ENCODE measurements at places on chromosomes 1 and 21.

DNA sequence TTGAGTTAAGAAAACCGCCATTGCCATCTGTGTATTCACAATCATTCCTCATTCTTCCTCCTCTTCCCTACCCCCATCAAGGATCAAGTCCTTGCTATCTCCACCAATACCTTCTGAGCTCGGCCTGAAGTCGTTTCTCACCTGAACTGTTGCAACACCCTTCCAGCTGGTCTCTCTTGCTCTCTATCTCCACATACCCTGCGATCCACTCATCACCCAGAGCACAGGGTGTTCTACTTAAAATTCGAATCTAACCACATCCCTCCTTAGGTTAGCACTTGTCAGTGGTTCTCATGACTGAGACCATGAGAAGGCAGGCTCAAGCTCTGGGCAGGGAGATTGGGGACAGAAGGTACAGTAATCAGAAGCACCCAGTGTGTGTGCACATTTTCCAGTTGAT, 4.6 kb downstream of the IVL start:
- no peak overlapping the region for H3K27ac ChIP-seq
- H3K4me3 ChIP-seq = no peak overlapping the region
- no peaks in the 10 kb centered on the region for H3K4me1 ChIP-seq
- no peaks in the 10 kb centered on the region for H3K27me3 ChIP-seq
- no peak for DNase-seq

GRCh38 chr1:152511596-152511995, 993 bp downstream of the LCE5A start:
- H3K4me3 ChIP-seq = no peak overlapping the region
- no peaks in the 10 kb centered on the region for H3K27me3 ChIP-seq
- DNase-seq = no peak

GRCh38 chr1:202122639-202123335, at the start of gene GPR37L1:
GPR37L1 (plus strand) TSS chr1:202122917; CDS start chr1:202122964, 47 bp downstream.
- peak; percentile 47 for DNase-seq
- H3K4me3 ChIP-seq = no peak within 1 kb of the TSS
- H3K4me1 ChIP-seq = 0 out of 2 replicates have a peak, but pooled peaks cover 2% of the 10 kb centered on the region
- no peaks in the 10 kb centered on the region for H3K27me3 ChIP-seq
- no peak within 1 kb of the TSS for H3K27ac ChIP-seq

GRCh38 chr1:114105421-114105979, 48.2 kb downstream of the SYT6 start:
- no peaks in the 10 kb centered on the region for H3K27me3 ChIP-seq
- DNase-seq = no peak
- H3K36me3 ChIP-seq = peaks cover 8% of the 10 kb centered on the region
- no peak overlapping the region for H3K27ac ChIP-seq
- H3K4me1 ChIP-seq = peaks cover 7% of the 10 kb centered on the region

GRCh38 chr1:219682788-219683187, 69.9 kb upstream of the ZC3H11B start:
- DNase-seq = no peak
- no peaks in the 10 kb centered on the region for H3K4me1 ChIP-seq
- H3K27me3 ChIP-seq = no peaks in the 10 kb centered on the region
- H3K27ac ChIP-seq = no peak overlapping the region
- H3K4me3 ChIP-seq = no peak overlapping the region
- H3K36me3 ChIP-seq = no peaks in the 10 kb centered on the region

GRCh38 chr1:87450136-87450535, 121.5 kb downstream of the LMO4 start:
- DNase-seq = no peak
- H3K36me3 ChIP-seq = no peaks in the 10 kb centered on the region
- no peak overlapping the region for H3K4me3 ChIP-seq
- no peak overlapping the region for H3K27ac ChIP-seq
- H3K4me1 ChIP-seq = no peaks in the 10 kb centered on the region

DNA sequence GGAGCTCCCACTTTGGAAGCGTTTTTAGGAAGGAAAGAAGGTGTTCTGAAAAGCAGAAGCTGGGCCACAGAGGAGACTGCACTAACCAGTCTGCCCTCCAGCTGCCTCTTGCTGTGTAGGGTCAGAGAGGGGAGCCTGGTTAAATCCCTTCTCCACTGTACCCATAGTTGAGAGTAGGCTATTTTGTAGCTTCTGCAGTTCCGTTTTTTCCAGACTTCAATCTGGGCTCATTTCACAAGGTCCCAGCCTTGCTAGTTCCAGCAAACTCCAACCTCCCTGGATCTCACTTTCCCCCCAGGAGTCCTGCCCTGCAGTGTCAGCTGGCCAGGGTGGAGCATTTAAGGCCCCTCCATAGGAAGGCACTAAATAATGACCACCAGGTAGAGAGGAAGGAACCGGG, 11.0 kb downstream of the TNN start:
- H3K27me3 ChIP-seq = no peaks in the 10 kb centered on the region
- no peaks in the 10 kb centered on the region for H3K36me3 ChIP-seq
- H3K4me1 ChIP-seq = peaks cover 2% of the 10 kb centered on the region

- H3K27ac ChIP-seq = no peak overlapping the region
- no peaks in the 10 kb centered on the region for H3K27me3 ChIP-seq
- DNase-seq = no peak
- no peak overlapping the region for H3K4me3 ChIP-seq
- peaks cover 3% of the 10 kb centered on the region for H3K4me1 ChIP-seq
- H3K36me3 ChIP-seq = no peaks in the 10 kb centered on the region
Measured at GRCh38 chr1:12185918-12186678, 19.3 kb downstream of the TNFRSF1B start.

GRCh38 chr1:22018583-22019559, 17.4 kb downstream of the CELA3A start:
- no peaks in the 10 kb centered on the region for H3K4me1 ChIP-seq
- H3K27ac ChIP-seq = no peak overlapping the region
- no peak overlapping the region for H3K4me3 ChIP-seq
- no peaks in the 10 kb centered on the region for H3K36me3 ChIP-seq

- H3K27ac ChIP-seq = no peak overlapping the region
- DNase-seq = no peak
- no peak overlapping the region for H3K4me3 ChIP-seq
- H3K27me3 ChIP-seq = no peaks in the 10 kb centered on the region
- no peaks in the 10 kb centered on the region for H3K36me3 ChIP-seq
Measured at GRCh38 chr1:93779540-93780165, 98.0 kb upstream of the BCAR3 start.

DNA sequence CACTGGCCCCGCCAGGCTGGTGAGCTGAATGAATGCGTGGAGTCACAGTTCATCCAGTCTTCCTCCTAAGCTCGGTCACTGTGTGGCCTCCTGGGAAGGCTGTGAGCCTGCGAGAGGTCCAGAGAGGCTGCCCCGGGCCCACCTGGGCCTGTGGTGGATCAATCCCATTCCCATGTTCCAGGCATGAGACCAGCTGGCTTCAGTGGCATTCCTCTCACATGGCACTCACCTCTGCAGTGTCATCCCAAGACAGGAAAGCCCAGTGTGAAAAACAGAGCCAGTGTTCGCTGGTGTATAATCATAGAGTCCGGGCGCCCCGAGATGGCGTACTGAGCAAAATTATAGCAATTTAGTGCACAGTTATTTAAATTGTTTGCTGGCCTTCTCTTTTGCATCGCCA, 37.6 kb upstream of the EPHA8 start:
- H3K36me3 ChIP-seq = peaks cover 11% of the 10 kb centered on the region
- no peaks in the 10 kb centered on the region for H3K4me1 ChIP-seq
- no peak for DNase-seq
- no peak overlapping the region for H3K27ac ChIP-seq

- no peak overlapping the region for H3K4me3 ChIP-seq
- H3K27me3 ChIP-seq = no peaks in the 10 kb centered on the region
- H3K36me3 ChIP-seq = peaks cover 46% of the 10 kb centered on the region
- H3K4me1 ChIP-seq = no peaks in the 10 kb centered on the region
Measured at GRCh38 chr1:955474-955873, 3.6 kb downstream of the NOC2L start.

GRCh38 chr1:98044071-98044697, 123.3 kb upstream of the DPYD start:
- H3K4me3 ChIP-seq = no peak overlapping the region
- peaks cover 5% of the 10 kb centered on the region for H3K4me1 ChIP-seq
- no peaks in the 10 kb centered on the region for H3K36me3 ChIP-seq
- DNase-seq = no peak
- peaks cover 36% of the 10 kb centered on the region for H3K27me3 ChIP-seq

GRCh38 chr1:11918799-11919519, 7.3 kb downstream of the KIAA2013 start:
- H3K4me3 ChIP-seq = no peak overlapping the region
- H3K27me3 ChIP-seq = no peaks in the 10 kb centered on the region
- no peaks in the 10 kb centered on the region for H3K4me1 ChIP-seq
- DNase-seq = no peak
- no peak overlapping the region for H3K27ac ChIP-seq
- H3K36me3 ChIP-seq = peaks cover 20% of the 10 kb centered on the region

- no peak for DNase-seq
- H3K27ac ChIP-seq = no peak overlapping the region
- no peaks in the 10 kb centered on the region for H3K4me1 ChIP-seq
Measured at GRCh38 chr21:42421018-42421793, 17.5 kb downstream of the UBASH3A start.

GRCh38 chr1:190436615-190437014, 41.0 kb downstream of the BRINP3 start:
- no peak for DNase-seq
- no peaks in the 10 kb centered on the region for H3K36me3 ChIP-seq
- no peaks in the 10 kb centered on the region for H3K4me1 ChIP-seq
- H3K4me3 ChIP-seq = no peak overlapping the region

GRCh38 chr1:63675420-63675931, 82.3 kb downstream of the PGM1 start:
- H3K27ac ChIP-seq = no peak overlapping the region
- H3K36me3 ChIP-seq = no peaks in the 10 kb centered on the region
- no peak for DNase-seq
- no peak overlapping the region for H3K4me3 ChIP-seq
- H3K4me1 ChIP-seq = no peaks in the 10 kb centered on the region
- H3K27me3 ChIP-seq = no peaks in the 10 kb centered on the region

GRCh38 chr1:9539165-9539828, at the start of gene SLC25A33:
SLC25A33 (plus strand) TSS chr1:9539465; CDS start chr1:9539692, 227 bp downstream.
- H3K27me3 ChIP-seq = no peaks in the 10 kb centered on the region
- DNase-seq = peak; percentile 84
- H3K4me3 ChIP-seq = peak within 1 kb of the TSS; percentile 69
- no peaks in the 10 kb centered on the region for H3K36me3 ChIP-seq
- H3K4me1 ChIP-seq = peaks cover 4% of the 10 kb centered on the region

DNA sequence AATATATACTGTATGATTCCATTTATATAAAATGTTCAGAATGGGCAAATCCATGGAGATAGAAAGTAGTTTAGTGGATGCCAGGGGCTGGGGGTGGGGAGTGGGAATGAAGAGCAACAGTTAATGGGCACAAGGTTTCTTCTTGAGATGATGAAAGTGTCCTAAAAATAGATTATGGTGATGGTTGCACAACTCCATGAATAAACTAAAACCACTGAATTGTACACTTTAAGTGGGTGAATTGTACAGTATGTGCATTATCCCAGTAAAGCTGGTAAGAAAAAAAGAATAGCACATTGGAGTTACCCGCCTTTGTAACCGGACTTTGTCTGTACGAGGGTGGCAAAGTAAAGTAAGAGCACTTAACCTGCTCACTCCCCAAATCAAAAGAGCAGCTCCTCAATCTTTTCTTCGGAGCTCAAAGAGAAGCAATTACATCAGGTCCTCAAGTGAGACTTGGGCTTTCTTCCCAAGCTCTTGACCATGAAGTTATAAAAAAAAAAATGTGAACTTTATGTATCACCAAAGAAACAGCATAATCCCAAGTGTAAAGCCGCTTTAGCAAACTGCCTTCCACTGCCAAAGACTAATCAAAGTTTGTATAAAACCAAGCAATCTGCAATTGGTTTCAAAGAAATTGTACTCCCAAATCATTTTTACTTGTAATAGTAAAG, 32.1 kb downstream of the ALDH9A1 start:
- H3K36me3 ChIP-seq = peaks cover 11% of the 10 kb centered on the region
- H3K4me3 ChIP-seq = no peak overlapping the region
- H3K4me1 ChIP-seq = no peaks in the 10 kb centered on the region
- no peak for DNase-seq
- no peak overlapping the region for H3K27ac ChIP-seq

- no peaks in the 10 kb centered on the region for H3K36me3 ChIP-seq
- H3K27ac ChIP-seq = no peak overlapping the region
- no peak for DNase-seq
- no peaks in the 10 kb centered on the region for H3K27me3 ChIP-seq
Measured at GRCh38 chr1:35808450-35809113, 766 bp downstream of the AGO4 start.

GRCh38 chr1:229599218-229599954, 26.5 kb downstream of the TAF5L start:
- H3K27me3 ChIP-seq = peaks cover 1% of the 10 kb centered on the region
- H3K4me3 ChIP-seq = no peak overlapping the region
- H3K4me1 ChIP-seq = no peaks in the 10 kb centered on the region
- H3K27ac ChIP-seq = no peak overlapping the region
- peaks cover 9% of the 10 kb centered on the region for H3K36me3 ChIP-seq

- DNase-seq = no peak
- H3K27me3 ChIP-seq = no peaks in the 10 kb centered on the region
- H3K36me3 ChIP-seq = no peaks in the 10 kb centered on the region
- H3K4me1 ChIP-seq = no peaks in the 10 kb centered on the region
- H3K4me3 ChIP-seq = no peak overlapping the region
Measured at GRCh38 chr1:42830631-42831030, 13.4 kb upstream of the SVBP start.

GRCh38 chr1:20174937-20175666, 10.8 kb upstream of the UBXN10 start:
- no peaks in the 10 kb centered on the region for H3K27me3 ChIP-seq
- no peak for DNase-seq
- no peak overlapping the region for H3K27ac ChIP-seq
- no peaks in the 10 kb centered on the region for H3K4me1 ChIP-seq

- DNase-seq = no peak
- H3K4me3 ChIP-seq = peak overlapping the region; percentile 18
- peaks cover 5% of the 10 kb centered on the region for H3K36me3 ChIP-seq
- peaks cover 10% of the 10 kb centered on the region for H3K27me3 ChIP-seq
Measured at GRCh38 chr1:101238031-101238628, 1.3 kb downstream of the S1PR1 start.

DNA sequence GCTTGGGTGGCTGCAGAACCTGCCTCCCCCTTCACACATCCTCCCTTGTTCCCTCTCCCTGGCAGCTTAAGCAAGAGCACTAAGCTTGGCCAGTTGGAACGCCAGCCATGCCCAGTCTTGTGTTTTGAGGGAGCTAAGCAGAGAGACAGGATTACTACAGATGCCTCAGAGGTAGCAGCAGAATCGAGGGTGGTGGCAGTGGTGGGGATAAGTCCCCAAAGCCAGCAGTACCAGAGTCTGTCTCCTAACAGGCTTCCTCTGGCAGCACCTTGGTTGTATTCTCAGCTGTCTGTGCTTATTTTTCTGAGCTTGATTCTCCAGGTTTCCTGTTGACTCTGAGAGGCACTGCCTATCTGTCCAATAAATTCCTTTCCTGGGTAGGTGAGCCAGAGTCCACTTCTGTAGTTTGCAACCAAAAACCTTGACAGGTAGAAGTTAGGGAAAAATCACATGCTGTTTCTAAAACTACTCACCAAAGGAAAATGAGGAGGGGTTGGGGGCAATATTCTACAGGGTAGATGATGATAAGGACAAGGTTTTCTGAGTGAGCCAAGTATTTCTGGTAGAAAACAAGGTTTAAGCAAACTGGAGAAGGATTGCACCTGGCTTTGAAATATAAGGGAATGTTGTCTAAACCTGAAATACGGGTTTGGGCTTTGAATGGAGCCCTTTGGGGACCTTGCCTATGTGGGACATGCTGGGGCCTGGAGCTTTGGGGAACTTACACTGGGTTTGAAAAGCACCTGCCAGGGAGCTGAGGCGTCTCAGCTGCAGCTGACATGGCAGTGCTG, 100.8 kb downstream of the PBX1 start:
- H3K4me3 ChIP-seq = no peak overlapping the region
- H3K27ac ChIP-seq = no peak overlapping the region
- H3K4me1 ChIP-seq = peaks cover 7% of the 10 kb centered on the region
- H3K36me3 ChIP-seq = no peaks in the 10 kb centered on the region
- no peaks in the 10 kb centered on the region for H3K27me3 ChIP-seq
